ENCODE measurements at places on chromosomes 5 and 9.
A peak's percentile ranks its signal among the peaks of the same experiment; 100 is the strongest.

DNA sequence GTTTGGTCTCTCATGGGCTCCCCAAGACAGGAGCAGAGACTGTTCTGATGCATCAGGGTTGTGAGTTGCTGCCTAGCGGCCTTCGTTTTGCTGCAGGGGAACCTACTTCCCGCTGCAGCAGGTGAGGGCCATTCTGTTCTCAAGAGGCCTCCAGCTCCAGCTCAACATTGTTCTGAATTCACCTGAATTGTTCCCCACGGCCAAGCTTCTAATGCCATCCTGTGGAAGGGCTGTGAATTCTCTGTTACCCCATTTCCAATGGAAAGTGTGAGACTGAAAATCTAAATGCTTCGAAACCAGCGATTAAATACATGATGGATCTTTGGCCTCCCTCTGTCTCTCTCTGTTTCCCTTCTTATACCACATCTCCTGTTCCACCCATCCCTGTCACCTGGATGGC lies 349.1 kb upstream of the DAP start:
- DNase-seq, result no peak

DNA sequence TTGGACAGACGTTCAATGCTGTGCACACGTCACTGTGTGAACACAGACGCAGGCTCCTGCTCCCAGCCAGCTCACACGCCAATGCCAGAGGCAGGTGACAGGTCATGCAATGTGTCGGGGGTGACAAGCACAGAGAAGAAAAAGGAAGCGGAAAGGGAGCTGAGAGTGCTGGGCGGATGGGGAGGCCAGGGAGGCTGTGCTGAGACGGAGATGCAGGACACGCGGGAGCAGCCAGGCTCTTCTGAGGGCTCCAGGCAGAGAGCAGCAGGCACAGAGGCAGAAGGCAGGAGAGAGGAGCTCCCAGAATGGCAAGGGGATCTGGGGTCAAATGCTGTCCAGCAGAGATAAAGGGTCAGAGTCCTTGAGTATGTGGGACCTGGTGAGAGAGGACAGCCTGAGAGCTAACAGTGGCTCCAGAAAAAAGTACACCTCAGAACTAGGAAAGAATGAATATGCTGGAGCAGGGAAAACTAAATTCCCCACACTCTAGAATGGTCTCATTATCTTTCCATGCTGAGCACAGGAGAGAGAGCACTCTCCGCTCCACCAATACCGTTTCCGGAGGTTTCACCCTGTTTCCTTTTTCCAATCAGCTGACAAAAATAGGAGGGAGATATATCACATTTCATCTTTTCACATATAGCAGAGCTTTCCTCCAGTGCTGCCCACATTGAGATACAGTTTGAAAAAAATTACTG lies 32.8 kb upstream of the NSMF start:
- peak; percentile 84 for DNase-seq

GRCh38 chr5:91484662-91485061 lies 101.5 kb upstream of the ARRDC3 start:
- no peak for DNase-seq

- no peak for DNase-seq
These were observed 478.8 kb downstream of the CETN3 start for GRCh38 chr5:89930591-89931392.

GRCh38 chr5:143554187-143554717 lies 150.8 kb upstream of the NR3C1 start:
- no peak for DNase-seq

- DNase-seq, result no peak
These were observed 3.4 kb downstream of the PDLIM4 start for GRCh38 chr5:132260714-132261551.

DNA sequence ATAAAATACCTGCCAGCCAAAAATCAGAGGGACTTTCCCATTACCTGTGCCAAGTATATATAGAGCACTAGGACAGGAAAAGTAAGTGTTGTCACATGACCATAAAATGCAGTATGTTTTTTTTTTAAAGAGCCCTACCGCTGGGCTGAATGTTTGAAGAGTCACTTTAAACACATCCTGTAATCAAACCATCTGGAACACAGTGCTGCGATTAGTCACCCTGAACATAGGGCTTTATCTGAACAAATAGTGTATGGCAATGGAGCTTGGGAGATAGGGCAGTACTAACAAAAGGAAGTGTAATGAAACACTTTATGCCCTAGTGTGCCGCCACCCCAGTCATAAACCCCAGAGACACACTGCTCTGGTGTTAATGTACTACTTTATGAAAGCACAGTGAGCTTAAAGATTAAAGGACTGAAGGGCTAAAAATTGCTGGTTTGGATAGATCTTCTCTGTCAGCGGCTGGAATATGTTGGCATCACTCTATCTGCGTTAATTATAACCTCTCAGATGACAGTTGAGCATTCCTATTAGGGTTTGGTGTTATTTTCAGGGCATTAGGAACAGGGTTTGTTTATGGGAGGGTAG lies 90.4 kb downstream of the ZNF608 start:
- DNase-seq, result peak; percentile 94

DNA sequence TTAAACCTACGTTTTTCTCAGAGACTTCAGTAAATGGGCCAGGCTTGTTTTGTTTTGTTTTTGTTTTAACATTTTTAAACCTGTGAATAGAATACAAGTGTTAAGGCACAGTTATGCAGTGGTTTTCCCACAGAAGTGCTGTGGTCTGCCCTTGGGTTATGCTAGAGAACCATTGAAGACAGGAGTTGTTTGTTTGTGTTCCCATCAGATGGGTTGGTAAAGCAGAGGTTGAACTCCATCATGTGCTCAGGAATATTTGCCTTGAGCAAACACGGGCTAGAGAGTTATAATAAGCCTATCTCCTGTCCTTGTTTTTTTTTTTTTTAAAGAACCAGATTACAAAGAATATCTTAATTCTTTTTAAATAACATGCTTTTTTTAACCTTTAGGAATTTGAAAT lies 28.5 kb downstream of the RHOBTB3 start:
- DNase-seq, result no peak

GRCh38 chr5:40873286-40873880 lies 32.2 kb downstream of the CARD6 start:
- DNase-seq, result no peak

GRCh38 chr5:168359820-168360460 lies 68.5 kb downstream of the WWC1 start:
- no peak for DNase-seq

GRCh38 chr5:14895301-14895700 lies 23.7 kb upstream of the ANKH start:
- no peak for DNase-seq
